GM19239 (cell line): ENCODE measurements at places on chromosomes 5 and 9.

DNA sequence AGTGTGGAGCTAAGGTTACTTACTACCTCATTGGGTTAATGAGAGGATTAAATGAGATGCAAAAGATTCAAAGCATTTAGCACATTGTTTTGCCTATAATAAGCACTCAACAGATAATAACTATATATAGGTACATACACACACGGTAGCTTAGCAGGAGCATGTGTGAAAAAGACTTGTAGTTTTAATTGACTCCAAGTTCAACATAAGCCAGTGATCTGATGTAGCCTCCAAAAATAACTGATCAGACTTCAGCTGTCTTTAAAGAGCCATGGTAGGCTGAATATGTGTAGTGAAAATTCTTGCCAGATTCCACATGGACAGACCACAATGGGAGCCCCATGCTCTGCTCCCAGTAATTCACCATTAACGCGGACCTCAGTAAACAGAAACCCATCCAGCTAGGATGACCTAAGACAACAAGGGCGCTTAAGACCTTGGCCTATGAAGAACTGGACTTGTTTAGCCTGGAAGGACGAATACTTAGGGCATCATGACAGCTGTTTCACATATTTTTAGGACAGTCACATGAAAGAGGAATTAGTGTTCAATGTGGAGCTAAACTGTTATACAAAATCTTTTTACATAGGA is 115.1 kb upstream of the ZNF366 start:
- DNase-seq, result no peak

- no peak for DNase-seq
These were observed 191.9 kb downstream of the NTRK2 start for GRCh38 chr9:84861455-84861854.

DNA sequence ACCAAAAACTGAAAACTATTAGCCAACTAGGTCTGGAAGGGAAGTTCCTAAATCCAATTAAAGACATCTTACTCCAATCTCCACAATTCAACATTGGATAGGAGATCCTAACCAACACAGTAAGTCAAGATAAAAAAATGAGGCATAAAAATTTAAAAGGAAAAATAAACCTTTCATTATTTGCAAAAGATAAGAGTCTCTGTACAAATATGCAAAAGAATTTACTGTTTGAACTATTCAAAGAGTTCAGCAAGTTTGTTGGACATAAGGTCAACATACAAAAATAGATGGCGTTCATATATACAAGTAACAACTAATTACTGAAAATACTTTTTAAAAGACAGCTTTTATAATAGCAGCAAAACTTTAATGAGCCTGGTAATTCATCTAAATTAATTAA is 3.1 kb upstream of the FREM1 start:
- DNase-seq, result no peak

DNA sequence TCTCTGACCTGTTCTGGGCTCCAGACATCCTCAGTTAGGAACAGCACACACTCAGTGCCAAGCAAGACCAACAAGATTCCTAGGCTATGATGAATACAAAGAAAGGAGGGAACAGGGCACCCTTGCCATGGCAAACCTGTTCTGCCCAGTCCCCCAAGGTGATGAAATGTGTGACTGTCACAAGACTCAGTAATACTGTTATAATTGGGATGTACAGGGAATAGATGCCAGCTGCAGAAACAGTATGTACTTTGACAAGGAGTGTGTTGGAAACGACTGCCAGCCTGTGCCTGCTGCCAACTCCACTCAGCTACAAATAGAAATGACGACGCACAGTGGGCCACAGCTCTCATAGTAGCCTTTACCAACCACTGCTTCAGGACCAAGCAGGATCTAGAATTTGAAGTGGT is 453.0 kb downstream of the EFNA5 start:
- DNase-seq, result no peak

GRCh38 chr5:142846406-142846805 is 76.2 kb downstream of the ARHGAP26 start:
- DNase-seq, result no peak

DNA sequence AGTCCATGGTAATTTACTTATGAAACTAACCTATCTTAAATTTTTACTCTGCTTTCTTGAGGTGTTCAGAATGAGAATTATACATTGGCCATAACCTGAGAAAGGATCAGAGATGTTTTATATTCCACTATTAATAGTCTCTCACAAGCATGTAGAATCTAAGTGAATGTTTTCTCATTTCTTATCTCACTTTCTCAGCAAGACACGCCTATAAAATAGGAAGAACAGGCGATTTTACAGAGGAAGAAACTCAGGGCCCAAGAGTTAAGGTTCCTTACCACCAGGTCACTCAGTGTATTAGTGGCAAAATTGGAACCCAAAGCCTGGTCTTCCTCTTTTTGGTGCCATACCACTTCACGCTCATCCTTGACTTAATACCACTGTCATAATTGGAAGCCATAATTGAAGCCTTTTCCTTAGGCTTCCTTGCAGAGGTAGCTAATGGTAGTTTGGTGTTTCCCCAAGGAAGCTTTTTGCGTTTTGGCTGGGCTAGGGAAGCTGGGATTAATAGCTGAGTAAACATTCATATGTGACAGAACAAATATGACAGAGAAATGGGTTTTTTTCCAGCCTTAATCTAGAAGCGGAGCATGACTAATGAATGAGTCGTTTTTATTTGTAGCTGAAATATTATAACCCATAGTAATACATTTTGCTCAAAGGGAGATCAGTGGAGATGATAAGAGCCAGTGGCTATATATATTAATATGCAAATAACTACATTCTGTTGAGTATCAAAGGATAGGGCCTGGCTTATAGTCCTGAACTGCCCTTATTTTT is 16.9 kb downstream of the HMGXB3 start:
- no peak for DNase-seq
